ENCODE measurements at places on chromosomes 13 and 19. TPM values are rescaled to one million over a fixed set of nuclear protein-coding genes. Genes with fewer than 3 reads are reported as not detected.

The PSG4 gene
- not detected for total RNA-seq

The S1PR4 gene
- total RNA-seq = not detected

The MCEMP1 gene
- total RNA-seq = not detected

The LGALS14 gene
- not detected for total RNA-seq

The TSKS gene
- total RNA-seq = 0.57 TPM

The EPSTI1 gene
- total RNA-seq = 15.7 TPM

The VSIG10L gene
- 0.27 TPM for total RNA-seq

The NKG7 gene
- not detected for total RNA-seq

The GPC5 gene
- total RNA-seq = not detected

The ZNF536 gene
- 0.33 TPM for total RNA-seq

The CYP4F12 gene
- total RNA-seq = not detected

The CADM4 gene
- total RNA-seq = 0.27 TPM

The CA11 gene
- 14.5 TPM for total RNA-seq

The PNMA8A gene
- 2.1 TPM for total RNA-seq

The ALKBH6 gene
- 15.5 TPM for total RNA-seq

The PROZ gene
- total RNA-seq = not detected

The MYPOP gene
- total RNA-seq = 2.4 TPM

The ZSWIM9 gene
- 2.7 TPM for total RNA-seq

The ZNF540 gene
- 0.36 TPM for total RNA-seq

The GSX1 gene
- not detected for total RNA-seq

The DACT3 gene
- total RNA-seq = 5.1 TPM

The TPP2 gene
- total RNA-seq = 148 TPM

The RPS15 gene
- 712 TPM for total RNA-seq

The SYDE1 gene
- total RNA-seq = 46.9 TPM

The IL4I1 gene
- total RNA-seq = 1.1 TPM

The GJA3 gene
- 0.90 TPM for total RNA-seq

The DNAAF3 gene
- 0.33 TPM for total RNA-seq

The PRX gene
- 10.2 TPM for total RNA-seq

The FUT1 gene
- total RNA-seq = under 0.01 TPM

The ZNF470 gene
- total RNA-seq = 6.4 TPM

The SMIM44 gene
- total RNA-seq = not detected

The KLK8 gene
- not detected for total RNA-seq

The ZNF766 gene
- total RNA-seq = 12.8 TPM

The CLDN10 gene
- total RNA-seq = not detected

The GPR183 gene
- not detected for total RNA-seq

The ZSCAN4 gene
- not detected for total RNA-seq
